ENCODE measurements at places on chromosomes 2 and 18. TPM values are rescaled to one million over a fixed set of nuclear protein-coding genes. Genes with fewer than 3 reads are reported as not detected.

DNA sequence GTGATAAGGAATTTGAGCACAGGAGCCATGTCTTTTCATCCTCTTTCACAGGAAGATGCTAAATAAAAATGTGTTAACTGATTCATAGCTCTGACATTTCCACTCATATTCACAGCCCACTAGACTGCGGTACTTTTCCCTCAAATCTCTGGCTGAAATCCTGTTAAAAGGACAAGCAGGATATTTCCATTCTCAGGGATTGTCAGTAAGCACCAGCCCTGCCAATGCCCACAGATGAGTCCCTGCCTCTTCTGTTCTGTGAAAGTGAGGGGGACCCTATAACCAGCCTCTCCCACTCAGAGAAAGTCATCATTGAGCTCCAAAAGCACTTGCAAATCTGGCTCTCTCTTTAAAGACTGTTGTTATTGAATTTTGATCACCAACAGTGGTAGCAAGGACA lies 440.5 kb downstream of the SETBP1 start:
- no peaks in the 10 kb centered on the region for H3K27me3 ChIP-seq
- H3K4me3 ChIP-seq, result no peak overlapping the region
- no peak for DNase-seq
- H3K4me1 ChIP-seq, result no peaks in the 10 kb centered on the region

GRCh38 chr2:202690321-202690900 lies 55.6 kb downstream of the FAM117B start:
- no peaks in the 10 kb centered on the region for H3K27me3 ChIP-seq
- H3K4me3 ChIP-seq, result no peak overlapping the region
- DNase-seq, result no peak
- H3K4me1 ChIP-seq, result no peaks in the 10 kb centered on the region
- H3K27ac ChIP-seq, result no peak overlapping the region
- no peaks in the 10 kb centered on the region for H3K36me3 ChIP-seq

- H3K27ac ChIP-seq, result no peak overlapping the region
- H3K4me1 ChIP-seq, result no peaks in the 10 kb centered on the region
- H3K4me3 ChIP-seq, result no peak overlapping the region
- DNase-seq, result no peak
Observed at GRCh38 chr2:58501371-58502160, 260.4 kb upstream of the FANCL start.

GRCh38 chr2:202687276-202687675 lies 52.5 kb downstream of the FAM117B start:
- H3K27ac ChIP-seq, result no peak overlapping the region
- H3K4me3 ChIP-seq, result no peak overlapping the region
- H3K36me3 ChIP-seq, result no peaks in the 10 kb centered on the region
- DNase-seq, result no peak

DNA sequence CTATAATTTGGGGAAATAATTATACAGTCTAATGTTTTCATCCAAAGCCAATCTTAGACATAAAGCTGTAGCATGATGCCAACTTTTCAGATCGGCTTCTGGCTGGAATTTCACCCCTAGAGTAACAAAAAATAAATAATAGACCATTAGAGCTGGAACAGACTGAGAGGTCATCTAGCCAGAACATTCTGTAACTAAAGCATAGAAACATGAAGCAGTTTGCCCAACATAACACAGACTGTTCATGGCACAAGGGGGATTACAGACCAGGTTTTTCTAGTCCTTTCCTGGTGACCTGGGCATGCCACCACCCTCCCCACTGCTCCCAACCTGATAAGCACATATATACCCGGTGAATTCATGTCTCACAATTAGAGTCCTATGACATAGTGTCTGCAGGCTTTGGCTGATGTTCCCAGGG lies 116.4 kb upstream of the PPP1CB start:
- no peaks in the 10 kb centered on the region for H3K27me3 ChIP-seq
- H3K4me1 ChIP-seq, result no peaks in the 10 kb centered on the region
- H3K27ac ChIP-seq, result peak overlapping the region; percentile 73

DNA sequence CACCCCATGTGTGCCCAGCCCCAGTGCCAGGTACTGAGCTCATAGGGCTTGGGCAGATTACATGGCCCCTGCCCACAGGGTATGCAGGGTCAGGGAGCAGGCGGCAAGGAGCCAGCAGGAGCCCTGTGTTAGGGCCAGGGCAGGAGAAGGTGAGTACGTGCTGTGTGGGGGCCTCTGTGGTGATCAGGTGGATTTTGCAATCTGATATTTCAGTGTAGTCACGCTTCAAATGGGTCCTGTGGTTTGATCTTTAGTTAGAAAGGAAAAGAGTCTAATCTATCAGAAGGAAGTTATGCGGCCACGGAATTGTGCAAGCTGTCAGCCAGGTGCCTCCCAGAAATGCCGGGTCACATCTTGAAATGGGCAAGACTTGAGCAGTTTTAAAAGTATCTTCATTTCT lies 13.9 kb downstream of the UBE2F start:
- DNase-seq, result no peak
- H3K27me3 ChIP-seq, result no peaks in the 10 kb centered on the region
- no peak overlapping the region for H3K4me3 ChIP-seq
- peaks cover 17% of the 10 kb centered on the region for H3K4me1 ChIP-seq
- H3K27ac ChIP-seq, result no peak overlapping the region

DNA sequence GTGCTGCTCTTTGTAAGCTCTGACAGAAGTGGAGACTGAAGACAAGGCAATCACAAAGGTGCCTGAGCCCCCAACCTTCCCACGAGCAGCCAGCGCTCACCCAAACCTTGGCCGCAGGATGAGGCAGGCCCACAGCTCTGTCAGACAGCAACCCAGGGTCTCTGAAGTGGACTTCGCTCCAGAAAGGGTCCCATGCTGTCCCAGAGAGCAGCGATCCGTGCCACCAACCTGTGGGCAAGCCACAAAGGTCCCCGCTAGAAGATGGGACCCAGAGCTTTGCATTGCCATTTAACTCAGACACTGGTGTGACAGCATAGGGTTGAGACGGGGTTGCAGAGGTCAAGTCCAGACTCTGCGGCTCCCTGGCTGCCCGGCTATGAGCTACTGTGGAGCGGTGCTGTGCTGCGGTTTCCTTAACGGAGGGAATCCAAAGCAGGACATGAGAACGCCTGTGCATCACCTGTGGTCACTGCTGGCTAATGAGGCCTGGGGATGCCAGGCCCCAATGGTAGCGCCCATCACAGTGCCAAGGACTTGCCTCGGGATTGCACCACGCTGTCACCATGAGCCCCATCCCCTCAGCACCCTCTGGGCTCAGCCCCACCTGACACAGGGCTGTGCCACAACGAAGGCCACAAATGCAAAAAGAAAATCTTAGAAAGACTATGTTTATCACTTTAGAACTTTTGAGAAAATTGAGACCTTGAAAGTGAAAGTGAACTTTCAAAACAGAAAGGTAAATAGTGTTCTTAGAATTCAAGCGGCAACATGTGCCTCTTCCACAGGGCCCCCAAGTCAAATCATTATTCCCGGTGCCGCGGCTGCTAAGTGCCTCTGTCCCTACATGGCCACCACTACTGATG lies 103.4 kb downstream of the HDAC4 start:
- no peaks in the 10 kb centered on the region for H3K36me3 ChIP-seq
- DNase-seq, result no peak
- no peak overlapping the region for H3K4me3 ChIP-seq

GRCh38 chr18:31688606-31689005 lies 4.2 kb upstream of the B4GALT6 start:
- no peak overlapping the region for H3K4me3 ChIP-seq
- H3K4me1 ChIP-seq, result peaks cover 15% of the 10 kb centered on the region
- H3K27ac ChIP-seq, result no peak overlapping the region

DNA sequence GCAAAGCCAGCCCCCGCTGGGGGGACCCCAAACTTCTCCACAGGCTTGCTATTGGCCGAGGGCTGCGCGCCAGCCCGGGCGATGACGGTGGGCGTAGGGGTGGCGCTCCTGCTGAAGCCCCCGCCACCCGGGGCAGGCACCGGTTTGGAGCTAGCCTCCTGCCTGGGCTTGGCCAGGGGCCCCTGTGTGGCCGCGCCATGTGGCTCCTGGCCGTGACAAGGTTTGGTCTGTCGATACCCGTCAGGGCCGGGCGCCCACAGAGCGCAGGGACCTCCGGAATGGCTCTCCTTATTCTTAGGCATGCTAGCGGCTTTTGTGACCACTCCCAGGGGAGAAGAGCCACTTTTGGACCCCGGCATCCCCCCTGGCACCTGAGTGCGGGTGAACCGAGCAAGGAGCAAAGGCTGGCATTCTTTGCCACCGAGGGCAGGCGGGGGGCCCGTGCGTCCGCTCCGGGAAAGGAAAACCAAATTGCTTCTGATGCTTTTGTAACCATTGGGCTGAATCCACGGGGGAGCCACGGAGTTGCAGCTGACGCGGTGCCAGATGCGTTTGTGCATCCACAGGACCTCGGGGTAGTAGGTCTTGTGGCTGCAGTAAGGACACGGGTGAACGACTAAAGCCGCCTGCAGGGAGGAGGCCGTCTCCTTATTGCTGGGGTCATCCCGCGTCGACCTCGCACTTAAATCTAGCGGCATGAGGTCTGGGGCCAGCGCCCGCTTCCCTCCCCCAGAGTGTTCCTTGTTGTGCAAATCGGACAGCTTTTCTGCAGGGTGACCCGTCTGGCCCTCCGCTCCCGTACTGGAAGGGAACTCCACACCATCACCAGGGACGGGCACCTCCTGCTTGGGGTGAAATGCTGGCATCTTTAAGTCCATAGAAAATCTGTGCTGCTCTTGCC lies 115.6 kb downstream of the ZNF516 start:
- no peak for DNase-seq
- H3K36me3 ChIP-seq, result peaks cover 40% of the 10 kb centered on the region
- H3K4me3 ChIP-seq, result no peak overlapping the region
- H3K27ac ChIP-seq, result no peak overlapping the region
- H3K27me3 ChIP-seq, result no peaks in the 10 kb centered on the region

DNA sequence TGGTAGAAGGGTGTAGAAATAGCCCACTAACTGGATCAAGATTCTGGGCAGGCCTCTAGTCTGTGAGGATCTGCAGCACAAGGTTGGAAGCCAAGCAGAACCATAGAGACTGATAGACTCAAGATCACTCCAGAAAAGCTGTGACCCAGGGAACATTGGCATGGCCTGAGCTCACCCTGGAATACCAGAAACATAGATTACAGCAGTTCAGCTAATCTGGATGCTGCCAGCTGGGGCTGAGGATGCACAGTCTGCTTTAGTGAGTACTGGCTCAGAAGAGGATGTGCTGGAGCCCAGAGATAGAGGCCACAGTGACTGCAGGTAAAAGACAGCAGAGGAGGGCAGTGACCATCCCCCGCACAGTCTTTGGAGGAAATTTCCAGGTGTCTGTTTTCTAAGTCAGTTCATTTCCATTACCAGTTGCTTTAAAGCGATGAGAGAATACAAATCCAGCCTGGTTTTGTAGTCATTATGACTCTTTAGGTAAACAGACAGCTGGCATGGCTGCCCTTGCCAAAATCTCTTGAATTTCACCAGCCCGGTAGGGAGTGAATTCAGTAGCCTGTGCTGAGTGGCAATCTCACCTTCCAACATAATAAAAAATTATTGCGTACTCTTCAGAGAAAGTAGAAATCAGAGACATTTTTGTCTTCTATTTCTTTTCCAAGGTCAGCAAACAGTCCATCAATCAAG lies 119.2 kb downstream of the ANTXR1 start:
- no peak for DNase-seq
- H3K27me3 ChIP-seq, result no peaks in the 10 kb centered on the region
- H3K36me3 ChIP-seq, result no peaks in the 10 kb centered on the region
- H3K4me3 ChIP-seq, result no peak overlapping the region
- no peak overlapping the region for H3K27ac ChIP-seq

GRCh38 chr2:88159481-88159880 lies 10.7 kb upstream of the THNSL2 start:
- H3K4me1 ChIP-seq, result peaks cover 10% of the 10 kb centered on the region
- H3K36me3 ChIP-seq, result no peaks in the 10 kb centered on the region
- DNase-seq, result no peak
- H3K27ac ChIP-seq, result no peak overlapping the region
- H3K4me3 ChIP-seq, result no peak overlapping the region

- H3K4me1 ChIP-seq, result peaks cover 6% of the 10 kb centered on the region
- no peaks in the 10 kb centered on the region for H3K27me3 ChIP-seq
- H3K4me3 ChIP-seq, result no peak overlapping the region
- no peak for DNase-seq
- no peak overlapping the region for H3K27ac ChIP-seq
Observed at GRCh38 chr18:43978174-43978573, 700.9 kb upstream of the SYT4 start.

GRCh38 chr18:35267809-35268208 lies 22.2 kb downstream of the ZSCAN30 start:
- no peaks in the 10 kb centered on the region for H3K36me3 ChIP-seq
- H3K27me3 ChIP-seq, result no peaks in the 10 kb centered on the region
- H3K27ac ChIP-seq, result peak overlapping the region; percentile 77
- no peak for DNase-seq
- peak overlapping the region; percentile 71 for H3K4me3 ChIP-seq

DNA sequence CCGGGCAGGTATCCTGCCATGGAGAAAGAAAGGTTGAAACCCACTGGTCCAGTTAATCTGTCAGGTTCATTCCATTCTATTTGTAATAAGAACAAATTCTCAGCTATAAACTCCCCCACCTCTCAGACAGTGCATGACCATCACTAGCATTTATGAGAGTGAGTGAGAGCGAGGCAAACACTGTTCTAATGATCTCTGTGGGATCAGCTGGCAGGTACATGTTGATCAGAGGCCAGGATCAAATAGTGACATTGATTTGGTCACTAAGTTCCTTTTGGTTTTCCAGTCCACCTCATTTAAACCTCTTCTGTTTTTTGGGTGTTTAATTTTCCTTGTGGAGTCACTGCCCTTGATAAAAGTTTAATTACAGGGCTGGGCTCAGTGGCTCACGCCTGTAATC lies 423.1 kb upstream of the CHST9 start:
- H3K27ac ChIP-seq, result no peak overlapping the region
- H3K27me3 ChIP-seq, result no peaks in the 10 kb centered on the region
- H3K36me3 ChIP-seq, result no peaks in the 10 kb centered on the region
- H3K4me3 ChIP-seq, result no peak overlapping the region
- no peaks in the 10 kb centered on the region for H3K4me1 ChIP-seq

Gene DAW1
- total RNA-seq, result not detected

Gene COL4A4
- 5.7 TPM for total RNA-seq

Gene SPP2
- not detected for total RNA-seq

Gene SH3RF3
- 7.4 TPM for total RNA-seq

Gene LHCGR
- total RNA-seq, result 10.5 TPM

Gene LIPG
- 0.44 TPM for total RNA-seq

Gene CCNT2
- 34.1 TPM for total RNA-seq

Gene CXCR1
- 0.66 TPM for total RNA-seq

Gene FOXI3
- total RNA-seq, result not detected

Gene TANK
- 54.4 TPM for total RNA-seq

All from tibial nerve (tissue), 4 donors.